Activated naive CD8-positive, alpha-beta T cell treated with anti-CD3 and anti-CD28 coated beads, Interleukin-2, amount 50 U/mL, for 24 hours (primary cell): ENCODE measurements at places on chromosomes 1 and 21.
A peak's percentile ranks its signal among the peaks of the same experiment; 100 is the strongest.

DNA sequence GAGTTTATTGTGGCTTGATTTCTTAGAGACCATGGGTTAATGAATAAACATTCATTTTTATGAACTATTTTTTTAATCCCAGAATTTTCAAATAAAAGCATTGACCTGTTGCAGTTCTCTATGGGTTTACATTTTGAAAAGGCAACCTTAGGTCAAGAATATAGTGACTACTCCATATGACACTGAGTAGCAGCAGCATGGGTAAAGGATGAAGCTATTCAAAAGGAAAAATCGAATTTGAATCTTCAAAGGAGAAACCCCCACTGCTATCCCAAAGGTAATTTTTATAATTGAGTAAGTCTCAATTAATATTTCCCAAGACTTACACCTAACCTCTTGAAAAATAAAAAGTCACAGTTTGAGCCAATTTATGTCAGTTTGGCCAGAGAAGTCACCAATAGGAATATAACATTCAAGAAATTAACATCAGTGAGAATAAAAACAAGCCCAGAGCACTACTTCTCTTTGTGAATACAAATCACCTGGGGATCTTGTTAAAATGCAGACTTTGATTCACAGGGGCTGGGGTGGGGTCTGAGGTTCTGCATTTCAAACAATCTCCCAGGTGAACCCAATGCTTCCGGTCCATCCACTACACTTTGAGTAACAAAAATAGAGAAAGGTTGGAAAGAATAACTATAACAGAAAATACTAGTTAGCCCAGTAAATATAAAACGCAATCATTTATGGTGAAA, 39.8 kb downstream of the USP1 start:
- DNase-seq, result no peak

DNA sequence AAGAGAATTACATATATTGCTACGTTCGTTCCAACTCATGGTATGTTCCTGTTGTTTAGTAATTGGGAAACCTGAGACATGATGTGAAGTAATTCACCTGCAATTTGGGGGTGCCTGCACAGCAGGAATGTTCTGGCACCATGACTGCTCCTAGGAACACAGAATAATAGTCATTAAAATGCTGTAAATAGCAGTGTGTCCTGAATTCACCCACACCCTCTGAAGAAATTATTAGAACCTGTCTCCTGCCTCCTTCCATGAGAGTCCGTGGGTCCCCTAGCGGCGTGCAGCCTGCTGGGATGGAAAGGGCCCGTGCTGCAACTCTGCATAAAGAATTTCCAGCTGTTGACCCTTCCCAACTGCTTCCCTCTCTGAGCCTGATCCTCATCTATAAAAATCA, 143.1 kb downstream of the PCBP3 start:
- no peak for DNase-seq

DNA sequence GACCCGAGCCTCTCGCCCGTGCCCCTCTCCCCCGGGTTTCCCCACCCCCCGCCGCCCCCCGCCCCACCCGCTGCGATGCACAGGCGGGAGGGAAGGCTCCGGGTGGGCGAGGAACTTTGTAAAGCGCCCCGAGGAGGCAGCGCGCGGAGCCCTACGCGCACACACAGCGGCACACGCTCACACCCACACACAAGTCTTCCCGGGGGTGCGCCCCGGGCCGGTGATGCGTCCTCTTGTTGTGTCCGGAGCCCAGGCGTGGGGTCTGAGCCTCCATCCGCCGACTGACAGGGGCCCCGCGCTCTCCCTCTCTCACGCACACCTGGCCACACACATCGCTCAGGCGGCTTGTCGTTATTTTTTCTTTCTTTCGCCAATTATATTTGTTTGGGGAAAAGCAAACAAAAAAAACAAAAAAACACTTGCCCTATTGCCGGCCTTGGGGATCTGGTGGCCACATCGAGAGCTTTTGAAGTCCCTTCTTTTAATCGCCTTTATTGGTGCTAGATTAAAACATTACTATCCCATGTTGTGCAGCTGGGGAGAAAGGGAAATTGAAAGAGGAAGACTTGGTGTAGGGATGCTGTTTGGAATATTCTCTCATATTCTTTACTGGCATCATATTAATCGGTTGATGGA, 770 bp downstream of the NTNG1 start:
- peak; percentile 10 for DNase-seq

DNA sequence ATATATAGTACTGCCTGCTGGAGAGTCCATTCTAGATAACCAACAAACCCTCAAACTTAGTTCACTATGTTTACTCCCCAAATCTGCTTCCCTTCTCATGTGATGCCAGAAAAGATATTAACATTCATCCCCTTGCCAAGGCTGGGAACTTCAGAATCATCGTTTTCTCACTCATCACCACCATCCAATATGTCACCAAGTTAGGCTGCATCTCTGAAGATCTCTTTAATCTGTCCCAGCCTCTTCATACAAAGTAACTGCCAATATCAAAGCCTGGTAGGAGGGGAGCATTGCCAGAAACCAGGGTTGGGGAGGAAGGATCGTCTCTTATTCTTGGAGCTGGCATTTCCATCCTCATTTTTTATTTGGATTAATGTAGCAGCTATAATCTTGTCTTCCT, 71.6 kb downstream of the XCL2 start:
- DNase-seq, result no peak

DNA sequence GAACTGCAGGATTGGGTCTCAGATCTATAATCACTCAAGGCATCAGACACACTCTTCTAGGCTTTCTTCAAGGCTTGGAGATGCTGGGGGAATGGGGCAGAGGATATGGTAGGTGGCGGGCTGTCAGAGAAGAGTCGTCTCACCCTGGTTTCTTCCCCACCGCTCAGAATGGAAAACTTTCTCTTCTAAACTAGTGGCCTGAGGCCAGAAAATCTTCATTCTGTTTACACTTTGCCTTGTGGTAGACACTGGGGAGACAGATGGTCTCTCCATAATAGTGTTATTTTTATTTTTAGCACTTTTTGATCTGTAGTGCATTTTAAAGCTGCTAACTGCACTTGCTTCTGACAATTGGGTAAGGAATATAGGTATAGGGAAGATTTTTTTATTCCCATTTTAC, 2.6 kb downstream of the PRELP start:
- no peak for DNase-seq

DNA sequence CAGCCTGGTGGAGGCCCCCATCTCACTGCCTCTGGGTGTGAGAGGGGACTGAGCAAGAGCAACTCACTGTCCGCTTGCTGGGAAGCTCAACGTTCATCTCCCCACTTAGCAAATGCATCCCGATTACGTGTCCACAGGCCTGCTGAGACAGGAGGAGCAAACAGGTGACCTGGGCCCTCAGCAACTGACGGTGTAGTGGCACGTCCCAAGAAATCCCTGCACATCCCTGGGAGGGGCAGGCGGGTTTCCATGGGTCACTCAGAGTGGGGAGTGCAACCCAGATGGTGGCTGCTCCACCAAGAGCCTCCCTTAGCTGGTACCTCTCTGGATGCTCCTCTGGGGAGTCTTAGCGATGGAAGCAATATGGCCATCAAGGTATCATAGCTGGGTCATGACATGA, 229.4 kb downstream of the DYRK1A start:
- DNase-seq, result no peak

- DNase-seq, result no peak
Observed at GRCh38 chr1:208939537-208940085, 643.9 kb upstream of the CAMK1G start.

GRCh38 chr21:41196993-41197392, 29.0 kb downstream of the BACE2 start:
- DNase-seq, result no peak

DNA sequence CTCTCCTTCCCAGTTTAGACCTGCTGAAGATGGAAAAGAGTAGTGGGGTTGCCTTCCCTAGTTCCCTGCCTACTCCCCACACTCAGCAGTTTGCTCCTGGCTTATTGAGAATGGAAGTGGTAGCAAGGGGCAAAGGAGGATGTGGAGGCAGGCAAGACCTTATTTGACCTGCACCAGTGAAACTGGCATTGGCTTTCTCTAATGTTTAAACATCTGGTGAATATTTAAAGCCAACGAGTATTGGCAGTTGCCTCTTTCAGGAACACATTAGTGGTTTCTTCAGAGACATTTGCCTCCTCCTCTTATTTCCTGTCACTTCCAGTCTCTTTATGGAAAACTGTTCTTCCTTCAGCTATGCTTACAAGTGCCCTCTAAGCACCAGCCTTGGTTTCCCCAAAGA, 62.4 kb upstream of the VAV3 start:
- no peak for DNase-seq

- DNase-seq, result peak; percentile 8
Observed at GRCh38 chr1:212514056-212514614, 81.4 kb downstream of the NENF start.

DNA sequence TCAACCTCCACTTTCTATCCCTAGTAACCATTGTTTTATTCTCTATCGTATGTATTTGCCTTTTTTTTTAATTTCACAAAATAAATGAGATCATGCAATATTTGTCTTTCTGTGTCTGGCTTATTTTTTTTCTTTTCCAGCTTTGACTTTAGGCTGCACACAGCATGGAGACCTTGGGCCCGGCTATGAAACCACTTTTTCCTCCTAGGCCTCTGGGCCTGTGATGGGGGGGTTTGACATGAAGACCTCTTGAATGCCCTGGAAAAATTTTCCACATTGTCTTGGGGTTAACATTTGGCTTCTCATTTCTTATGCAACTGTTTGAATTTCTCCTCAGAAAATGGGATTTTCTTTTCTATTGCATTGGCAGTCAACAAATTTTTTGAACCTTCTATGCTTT, 100.2 kb upstream of the BTG3 start:
- DNase-seq, result no peak

DNA sequence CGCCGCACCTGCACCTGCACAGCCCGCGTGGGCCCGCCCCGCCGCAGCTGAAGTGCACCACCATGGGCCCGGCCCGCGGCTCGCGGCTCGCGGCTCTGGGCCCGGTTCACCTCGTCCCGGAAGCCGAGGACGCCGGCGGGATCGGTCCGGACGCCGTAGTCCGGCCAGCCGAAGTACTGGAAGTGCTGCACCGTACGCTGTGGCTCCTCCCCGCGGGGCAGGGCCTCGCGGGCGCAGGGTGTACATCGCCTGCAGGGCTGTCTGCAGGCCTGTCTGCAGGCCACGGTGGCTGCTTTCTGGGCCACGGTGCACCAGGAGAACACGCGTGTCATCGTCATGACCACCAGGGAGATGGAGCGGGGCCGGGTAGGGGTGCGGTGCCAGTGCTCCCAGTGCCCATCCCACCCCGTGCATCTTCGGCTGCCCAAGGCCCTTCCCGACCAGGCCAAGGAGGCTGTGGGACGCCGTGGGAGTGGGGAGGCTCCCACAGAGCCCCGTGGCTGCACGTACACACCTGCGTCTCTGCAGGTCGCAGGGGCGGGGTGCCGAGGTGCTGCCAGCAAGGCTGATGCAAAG, 6.7 kb downstream of the RNF223 start:
- no peak for DNase-seq

GRCh38 chr21:39800311-39800710, 55.3 kb downstream of the IGSF5 start:
- DNase-seq, result no peak

GRCh38 chr1:6386371-6386949, 7.1 kb downstream of the ACOT7 start:
- no peak for DNase-seq

DNA sequence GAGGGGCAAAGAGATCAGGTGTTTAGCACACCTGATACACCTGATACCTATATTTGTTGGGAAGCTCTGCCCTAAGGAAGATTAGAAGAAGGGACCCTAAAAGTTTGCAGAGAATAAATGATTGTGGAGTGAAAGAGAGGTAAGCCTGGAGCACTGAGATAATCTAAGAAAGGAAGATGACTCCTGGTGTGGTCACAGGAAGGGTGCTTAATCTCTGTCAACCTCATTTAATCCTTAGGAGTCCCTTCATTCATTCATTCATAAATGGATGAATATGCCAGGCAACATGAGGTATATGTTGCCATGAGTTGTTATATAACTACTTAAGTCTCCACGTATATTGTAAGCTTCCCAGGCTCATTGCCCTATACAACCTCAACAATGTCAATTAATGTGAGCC, 16.2 kb upstream of the MNDA start:
- DNase-seq, result no peak

GRCh38 chr1:110051262-110051648, 16.8 kb downstream of the STRIP1 start:
- DNase-seq, result no peak

DNA sequence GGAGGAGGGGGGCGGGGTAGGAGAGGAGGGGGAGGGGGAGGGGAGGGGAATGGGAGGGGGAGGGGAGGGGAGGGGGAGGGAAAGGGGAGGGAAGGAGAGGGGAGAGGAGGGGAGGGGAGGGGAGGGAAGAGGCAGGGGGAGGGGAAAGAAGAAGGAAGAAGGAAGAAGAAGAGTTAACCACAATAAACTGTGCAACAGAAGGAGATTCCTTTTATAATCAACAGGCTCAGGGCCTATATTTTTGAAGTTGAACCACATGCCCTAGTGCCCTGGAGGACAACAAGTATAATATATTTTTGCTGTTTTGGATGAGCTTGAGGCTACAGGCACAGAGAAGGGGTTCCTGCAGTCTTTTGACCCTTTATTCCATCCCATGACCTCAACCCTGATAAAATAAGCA, 228.2 kb upstream of the IRF2BP2 start:
- no peak for DNase-seq

GRCh38 chr21:41410767-41411448, 15.1 kb upstream of the MX1 start:
- no peak for DNase-seq

- DNase-seq, result no peak
Observed at GRCh38 chr1:13623021-13623637, 39.5 kb downstream of the PDPN start.

- DNase-seq, result no peak
Observed at GRCh38 chr1:176847052-176847451, 317.5 kb downstream of the ASTN1 start.

- no peak for DNase-seq
Observed at GRCh38 chr21:41751611-41752011, 15.2 kb downstream of the RIPK4 start.
